ENCODE measurements at places on chromosomes 4 and X. TPM values are rescaled to one million over a fixed set of nuclear protein-coding genes. Genes with fewer than 3 reads are reported as not detected.
A peak's percentile ranks its signal among the peaks of the same experiment; 100 is the strongest.

Gene PALLD
- 0.41 TPM for total RNA-seq

Gene MTTP
- 0.45 TPM for total RNA-seq

- no peaks in the 10 kb centered on the region for H3K27me3 ChIP-seq
- DNase-seq = no peak
- no peaks in the 10 kb centered on the region for H3K36me3 ChIP-seq
- no peak overlapping the region for H3K4me3 ChIP-seq
- no peaks in the 10 kb centered on the region for H3K4me1 ChIP-seq
These were observed 333.8 kb upstream of the TENM3 start for GRCh38 chr4:181909368-181909767.

- H3K27ac ChIP-seq = peak overlapping the region; percentile 16
- DNase-seq = no peak
- H3K4me1 ChIP-seq = peaks cover 12% of the 10 kb centered on the region
- H3K4me3 ChIP-seq = no peak overlapping the region
These were observed 27.3 kb downstream of the MND1 start for GRCh38 chr4:153371701-153372234.

DNA sequence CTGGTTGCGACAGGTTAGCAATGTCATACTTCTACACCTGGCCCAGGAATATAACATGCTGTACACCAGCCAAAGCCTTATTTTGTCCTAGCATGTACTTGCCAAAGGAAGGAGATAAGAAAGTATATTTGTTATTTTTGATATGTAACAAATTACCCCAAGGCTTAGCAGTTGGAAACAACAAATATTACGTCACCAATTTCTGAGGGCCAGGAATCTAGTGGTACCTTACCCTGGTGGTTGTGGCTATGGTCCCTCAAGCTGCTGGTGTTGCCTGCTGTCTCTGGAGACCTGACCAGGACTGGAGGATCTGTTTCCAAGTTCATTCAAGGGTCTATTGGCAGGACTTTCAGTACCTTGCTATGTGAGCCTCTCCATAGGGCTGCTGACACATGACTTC, 135.5 kb upstream of the BANK1 start:
- no peak overlapping the region for H3K4me3 ChIP-seq
- H3K4me1 ChIP-seq = no peaks in the 10 kb centered on the region
- peaks cover 21% of the 10 kb centered on the region for H3K27me3 ChIP-seq
- H3K36me3 ChIP-seq = no peaks in the 10 kb centered on the region

DNA sequence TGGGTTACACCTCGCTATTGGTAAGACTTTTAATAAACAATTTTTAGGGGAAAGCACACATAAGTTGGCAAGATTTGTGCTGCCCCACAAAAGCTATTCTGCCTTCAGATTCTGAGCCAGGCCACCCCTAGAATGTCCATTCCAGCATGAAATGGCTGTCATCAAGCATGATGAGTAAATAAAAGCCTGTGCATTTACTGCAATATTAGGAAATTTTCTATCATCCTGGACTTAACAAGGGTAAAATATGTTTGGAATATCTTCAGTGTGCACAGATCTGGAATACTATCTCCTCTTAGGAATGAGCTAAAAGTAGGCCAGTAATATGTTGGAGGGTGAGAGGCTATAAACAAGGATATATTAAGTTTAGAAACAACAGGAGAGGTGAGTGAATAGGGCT, 510.9 kb downstream of the ANKRD50 start:
- H3K27me3 ChIP-seq = no peaks in the 10 kb centered on the region
- DNase-seq = no peak
- no peaks in the 10 kb centered on the region for H3K4me1 ChIP-seq
- H3K36me3 ChIP-seq = no peaks in the 10 kb centered on the region
- no peak overlapping the region for H3K27ac ChIP-seq
- H3K4me3 ChIP-seq = no peak overlapping the region

DNA sequence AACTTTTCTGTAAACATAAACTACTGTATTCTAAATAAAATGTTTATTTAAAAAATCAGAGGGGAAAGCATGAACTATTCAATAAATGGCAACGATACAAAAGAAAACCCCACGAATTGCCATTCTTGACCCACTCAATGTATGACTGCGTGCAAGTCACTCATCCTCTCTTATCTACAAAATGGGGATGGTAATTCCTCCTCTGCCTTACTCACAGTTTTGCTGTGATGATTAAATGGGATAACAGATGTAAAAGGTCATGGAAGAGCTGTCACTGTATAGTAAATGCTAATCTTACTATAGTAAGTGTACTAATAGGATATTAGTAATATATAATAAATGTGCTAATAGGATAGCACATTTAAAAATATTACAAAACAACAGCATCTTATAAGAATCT, 173.4 kb downstream of the SCFD2 start:
- no peaks in the 10 kb centered on the region for H3K4me1 ChIP-seq
- H3K27me3 ChIP-seq = no peaks in the 10 kb centered on the region
- H3K27ac ChIP-seq = no peak overlapping the region
- H3K36me3 ChIP-seq = no peaks in the 10 kb centered on the region

DNA sequence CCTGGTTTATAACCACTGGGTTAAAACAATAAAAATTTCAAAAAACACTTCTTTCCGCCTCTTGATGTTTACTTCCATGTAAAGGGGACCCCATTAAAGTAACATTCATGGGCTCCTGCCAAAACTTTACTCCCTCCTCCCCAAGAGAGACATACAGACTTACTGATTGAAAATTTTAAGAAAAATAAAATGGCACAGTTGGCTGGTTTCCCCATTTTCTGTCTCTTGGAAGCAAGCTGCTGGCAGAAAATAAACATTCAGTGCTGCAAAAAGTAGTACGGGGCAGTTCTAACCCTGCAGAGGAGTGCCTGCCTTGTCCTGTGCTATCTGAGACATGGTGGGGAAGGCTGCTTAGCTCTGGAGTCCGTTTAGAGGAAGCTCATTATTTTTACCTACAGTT, 187.3 kb upstream of the INTU start:
- no peaks in the 10 kb centered on the region for H3K36me3 ChIP-seq
- no peak overlapping the region for H3K4me3 ChIP-seq
- H3K27ac ChIP-seq = no peak overlapping the region
- peaks cover 1% of the 10 kb centered on the region for H3K27me3 ChIP-seq

Gene CSAG2
- total RNA-seq = not detected

DNA sequence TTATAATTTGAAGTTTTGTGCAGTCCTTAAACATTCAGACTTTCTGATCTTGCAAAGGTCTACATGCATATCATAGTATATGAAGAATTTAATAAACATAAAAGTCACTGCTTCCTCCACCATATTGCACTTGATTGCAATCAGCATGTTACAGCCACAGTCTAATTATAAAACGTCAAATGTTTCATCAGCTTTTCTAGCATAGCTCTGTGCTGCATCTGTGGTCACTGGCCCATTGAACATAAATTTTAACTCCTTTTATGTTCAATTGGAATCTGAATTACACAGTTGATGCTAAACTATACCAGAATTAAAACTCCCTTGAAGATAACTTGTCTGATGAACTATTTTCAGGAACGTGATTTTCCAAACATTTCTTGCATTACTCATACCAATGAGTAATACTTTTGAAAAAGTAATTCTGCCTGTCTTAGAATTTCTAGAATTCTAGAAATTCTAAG, 329.1 kb downstream of the GALNTL6 start:
- no peaks in the 10 kb centered on the region for H3K4me1 ChIP-seq
- H3K27me3 ChIP-seq = no peaks in the 10 kb centered on the region
- DNase-seq = no peak

Gene TLR6
- 2.0 TPM for total RNA-seq

GRCh38 chr4:98946359-98946758, 17.4 kb upstream of the EIF4E start:
- H3K27me3 ChIP-seq = no peaks in the 10 kb centered on the region
- no peak for DNase-seq
- no peaks in the 10 kb centered on the region for H3K36me3 ChIP-seq
- no peak overlapping the region for H3K27ac ChIP-seq
- no peak overlapping the region for H3K4me3 ChIP-seq
- H3K4me1 ChIP-seq = no peaks in the 10 kb centered on the region

DNA sequence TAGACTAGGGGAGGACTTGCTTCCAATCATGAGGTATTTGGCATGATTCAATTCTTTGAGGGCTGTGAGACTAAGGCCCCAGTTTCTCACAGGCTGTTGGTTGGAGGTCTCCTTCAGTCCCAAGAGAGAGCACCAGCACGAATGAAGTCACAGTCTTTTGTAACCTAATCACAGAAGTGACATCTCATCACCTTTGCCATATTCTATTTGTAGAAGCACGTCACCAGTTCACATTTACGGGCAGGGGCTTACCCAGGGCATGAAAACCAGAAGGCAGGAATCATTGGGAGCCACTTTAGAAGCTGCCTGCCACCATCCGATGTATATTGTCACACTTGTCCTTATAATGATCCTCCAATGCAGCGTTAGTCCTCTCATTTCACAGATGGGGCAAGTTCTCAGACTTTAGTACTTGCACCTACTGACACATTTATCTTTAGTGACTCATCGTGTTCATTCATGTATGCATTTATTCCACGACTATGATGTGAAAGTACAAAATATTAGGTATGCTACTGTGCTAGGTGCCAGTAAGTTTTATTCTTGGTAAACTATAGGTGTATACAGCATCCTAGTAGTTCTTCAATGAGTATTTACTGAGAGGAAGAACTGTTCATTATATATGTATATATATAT, 163.8 kb upstream of the PGRMC2 start:
- H3K27me3 ChIP-seq = peaks cover 5% of the 10 kb centered on the region
- peaks cover 12% of the 10 kb centered on the region for H3K4me1 ChIP-seq
- no peak overlapping the region for H3K4me3 ChIP-seq
- DNase-seq = no peak

DNA sequence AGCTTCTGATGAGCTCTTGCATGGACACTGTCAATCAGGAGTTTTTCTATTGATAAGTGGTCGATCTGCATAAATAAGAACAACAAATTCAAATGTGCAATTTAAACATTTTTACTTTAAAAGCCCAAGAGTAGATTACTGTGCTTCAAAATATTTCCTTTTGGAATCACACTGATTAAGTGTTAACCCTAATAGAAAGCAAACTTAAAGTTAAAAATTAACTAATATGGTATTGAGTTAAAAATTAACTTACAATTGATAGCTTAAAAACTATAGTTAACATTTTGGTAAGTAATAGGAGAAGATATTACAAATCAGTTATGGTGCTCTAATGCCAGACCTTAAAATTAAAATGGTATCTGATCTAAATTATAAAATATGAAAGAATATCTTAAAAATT, 25.9 kb downstream of the MED14 start:
- H3K36me3 ChIP-seq = peaks cover 22% of the 10 kb centered on the region
- no peak for DNase-seq
- H3K4me3 ChIP-seq = no peak overlapping the region
- H3K27me3 ChIP-seq = no peaks in the 10 kb centered on the region

- no peaks in the 10 kb centered on the region for H3K27me3 ChIP-seq
- no peak overlapping the region for H3K27ac ChIP-seq
- H3K36me3 ChIP-seq = no peaks in the 10 kb centered on the region
- H3K4me3 ChIP-seq = no peak overlapping the region
- H3K4me1 ChIP-seq = no peaks in the 10 kb centered on the region
- DNase-seq = no peak
These were observed 1052.6 kb downstream of the RPA4 start for GRCh38 chrX:97936296-97936695.

- no peaks in the 10 kb centered on the region for H3K4me1 ChIP-seq
- H3K27me3 ChIP-seq = no peaks in the 10 kb centered on the region
- no peaks in the 10 kb centered on the region for H3K36me3 ChIP-seq
- no peak overlapping the region for H3K4me3 ChIP-seq
These were observed 222.5 kb upstream of the RPL34 start for GRCh38 chr4:108397850-108398249.

- no peak overlapping the region for H3K4me3 ChIP-seq
- peaks cover 2% of the 10 kb centered on the region for H3K27me3 ChIP-seq
- no peak overlapping the region for H3K27ac ChIP-seq
- peaks cover 6% of the 10 kb centered on the region for H3K4me1 ChIP-seq
- H3K36me3 ChIP-seq = no peaks in the 10 kb centered on the region
These were observed 41.0 kb downstream of the BEX3 start for GRCh38 chrX:103417370-103417769.

Gene CLCN5
- 1.7 TPM for total RNA-seq

Gene EIF2S3
- 350 TPM for total RNA-seq

DNA sequence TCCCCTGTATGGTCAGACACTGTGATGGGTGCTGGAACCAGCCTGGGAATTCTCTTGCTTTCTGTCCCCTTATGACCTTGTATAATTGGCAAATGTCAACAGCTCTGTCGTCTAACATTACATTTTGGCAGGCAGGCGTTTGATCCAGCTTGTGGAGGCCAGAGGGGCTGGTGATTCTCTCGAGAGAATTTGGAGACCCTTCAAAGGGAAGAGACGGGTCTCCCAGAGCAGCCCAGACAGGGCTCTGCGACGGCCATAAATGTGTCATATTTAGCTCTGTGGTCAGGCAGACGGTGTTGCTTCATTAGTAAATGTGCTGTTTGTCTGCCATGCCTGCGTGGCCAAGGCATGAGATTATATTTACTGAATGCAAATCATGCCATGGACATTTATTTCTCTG, 68.7 kb downstream of the SORCS2 start:
- DNase-seq = no peak
- H3K4me3 ChIP-seq = no peak overlapping the region
- no peaks in the 10 kb centered on the region for H3K4me1 ChIP-seq
- no peak overlapping the region for H3K27ac ChIP-seq
- peaks cover 3% of the 10 kb centered on the region for H3K27me3 ChIP-seq
- no peaks in the 10 kb centered on the region for H3K36me3 ChIP-seq

Gene MAP3K15
- 2.2 TPM for total RNA-seq

- DNase-seq = no peak
- no peaks in the 10 kb centered on the region for H3K27me3 ChIP-seq
- H3K4me3 ChIP-seq = no peak overlapping the region
- peak overlapping the region; percentile 49 for H3K27ac ChIP-seq
- peaks cover 25% of the 10 kb centered on the region for H3K4me1 ChIP-seq
These were observed 46.3 kb downstream of the ARHGEF9 start for GRCh38 chrX:63738696-63739095.

Gene CAMK2D
- total RNA-seq = 66.1 TPM

DNA sequence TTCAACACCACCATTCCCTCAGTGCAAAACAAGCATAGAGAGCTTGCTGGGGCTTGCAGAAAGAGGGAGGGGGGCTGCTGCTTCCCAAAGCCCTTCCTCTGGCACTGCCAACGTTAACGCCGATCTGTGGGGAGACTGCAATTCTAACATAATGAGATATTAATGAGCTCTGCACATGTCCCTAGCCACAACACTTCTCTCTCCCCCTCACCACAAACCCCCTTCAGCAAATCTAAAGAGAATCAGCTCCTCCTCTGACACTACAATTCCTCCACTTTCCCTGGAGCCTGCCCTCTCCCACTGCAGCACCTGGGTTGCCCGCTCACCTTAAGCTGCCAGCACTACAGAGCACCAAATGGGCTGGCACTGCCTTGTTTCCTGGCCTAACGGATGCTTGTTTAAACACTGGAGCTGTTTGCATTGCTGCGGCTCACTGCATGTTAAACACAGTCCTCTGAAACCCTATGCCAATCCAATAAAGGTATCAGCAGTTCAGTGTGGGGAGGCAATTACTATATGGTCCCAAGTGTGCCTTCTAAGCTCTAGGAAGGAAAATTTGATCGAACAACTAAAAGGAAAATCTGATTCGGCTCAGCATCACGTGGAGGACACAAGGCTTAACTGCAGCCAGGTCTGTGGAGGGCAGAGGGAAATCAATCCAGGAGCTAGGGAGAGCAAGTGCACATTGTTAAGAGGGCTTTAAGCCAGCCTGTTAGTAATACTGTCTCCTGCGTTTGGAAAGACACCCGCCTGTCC, 232.4 kb downstream of the MAML3 start:
- H3K27ac ChIP-seq = no peak overlapping the region
- H3K4me1 ChIP-seq = no peaks in the 10 kb centered on the region
- no peak overlapping the region for H3K4me3 ChIP-seq
- no peaks in the 10 kb centered on the region for H3K36me3 ChIP-seq

Gene AGTR2
- total RNA-seq = not detected

Gene KIT
- total RNA-seq = 0.58 TPM

Data from activated CD8-positive, alpha-beta T cell treated with anti-CD3 and anti-CD28 coated beads for 36 hours (primary cell).